ENCODE measurements at places on chromosomes 4 and X.

DNA sequence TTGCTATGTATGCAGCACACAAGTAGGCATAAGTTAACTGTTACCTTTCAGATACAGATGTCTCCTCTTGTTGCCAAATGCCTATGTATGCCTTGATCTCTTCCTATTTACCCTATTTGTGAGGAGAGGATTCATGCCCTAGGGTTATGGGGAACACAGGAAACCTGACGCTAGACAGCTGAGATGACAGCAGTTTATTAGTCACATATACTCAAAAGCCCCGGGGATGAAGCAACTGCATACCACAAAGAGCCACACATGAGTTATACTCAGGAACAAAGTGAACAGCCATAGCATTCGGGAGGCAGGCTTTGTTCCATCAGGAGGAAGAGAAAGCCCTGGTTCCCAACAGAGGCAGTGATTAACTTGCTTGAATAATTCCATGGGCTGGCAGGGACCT lies 1011.7 kb upstream of the PCDH7 start:
- DNase-seq, result no peak

GRCh38 chr4:101291198-101291597 lies 56.1 kb downstream of the PPP3CA start:
- DNase-seq, result no peak

DNA sequence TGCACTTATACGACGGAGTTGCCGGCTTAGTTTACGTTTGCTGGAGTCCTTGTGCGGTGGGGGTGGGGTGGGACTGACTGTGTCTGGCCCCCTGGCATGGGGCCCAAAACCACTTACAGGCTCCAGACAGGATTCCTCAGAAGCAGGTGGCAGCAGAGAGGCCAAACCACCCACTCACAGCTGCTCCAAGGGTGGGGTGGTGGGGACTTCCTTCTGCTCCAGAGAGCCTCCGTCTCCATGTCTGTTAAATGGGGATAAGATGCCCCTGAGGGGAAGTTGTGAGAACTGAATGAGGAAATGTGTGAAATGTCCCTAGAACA lies 36.7 kb downstream of the PSAPL1 start:
- DNase-seq, result no peak

GRCh38 chr4:177323416-177323815 lies 13.7 kb downstream of the NEIL3 start:
- no peak for DNase-seq

DNA sequence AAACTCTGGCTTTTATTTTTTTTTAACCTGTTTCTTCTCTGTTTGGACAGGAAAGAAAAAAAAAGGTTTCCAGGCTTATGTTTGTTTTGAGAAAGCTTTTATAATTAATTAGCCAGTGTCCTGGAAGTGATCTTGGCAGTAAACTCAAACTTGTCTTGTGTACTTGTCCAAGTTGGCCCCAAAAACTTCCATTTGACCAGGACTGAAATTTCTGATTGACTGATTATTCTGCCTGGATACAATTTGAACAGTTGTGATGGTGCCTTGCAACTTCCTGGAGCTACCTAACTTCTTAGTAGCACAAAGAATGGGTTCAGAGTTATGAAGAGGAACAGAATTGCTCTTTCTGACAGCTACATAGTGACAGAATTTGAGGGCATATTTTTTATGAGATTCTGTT lies 62.0 kb downstream of the SLC4A4 start:
- DNase-seq, result no peak

DNA sequence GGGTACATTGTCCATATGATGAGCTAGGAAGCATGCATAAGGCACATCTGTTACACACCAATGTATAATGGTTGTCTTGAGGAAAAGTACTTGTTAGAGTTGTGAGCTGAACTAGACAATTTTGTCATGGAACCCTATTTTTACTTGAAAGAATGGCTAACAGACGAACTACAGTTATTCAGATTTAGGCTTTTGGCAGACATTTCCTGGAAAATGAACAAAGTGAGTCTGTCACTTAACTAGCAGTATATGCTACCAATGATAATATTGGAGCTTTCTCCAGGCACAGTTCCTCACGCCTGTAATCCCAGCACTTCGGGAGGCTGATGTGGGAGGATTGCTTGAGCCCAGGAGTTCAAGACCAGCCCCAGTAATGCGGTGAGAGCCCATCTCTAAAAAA lies 61.9 kb upstream of the SLC25A43 start:
- DNase-seq, result no peak

- DNase-seq, result no peak
Measured at GRCh38 chr4:167100120-167100519, 134.2 kb downstream of the SPOCK3 start.

DNA sequence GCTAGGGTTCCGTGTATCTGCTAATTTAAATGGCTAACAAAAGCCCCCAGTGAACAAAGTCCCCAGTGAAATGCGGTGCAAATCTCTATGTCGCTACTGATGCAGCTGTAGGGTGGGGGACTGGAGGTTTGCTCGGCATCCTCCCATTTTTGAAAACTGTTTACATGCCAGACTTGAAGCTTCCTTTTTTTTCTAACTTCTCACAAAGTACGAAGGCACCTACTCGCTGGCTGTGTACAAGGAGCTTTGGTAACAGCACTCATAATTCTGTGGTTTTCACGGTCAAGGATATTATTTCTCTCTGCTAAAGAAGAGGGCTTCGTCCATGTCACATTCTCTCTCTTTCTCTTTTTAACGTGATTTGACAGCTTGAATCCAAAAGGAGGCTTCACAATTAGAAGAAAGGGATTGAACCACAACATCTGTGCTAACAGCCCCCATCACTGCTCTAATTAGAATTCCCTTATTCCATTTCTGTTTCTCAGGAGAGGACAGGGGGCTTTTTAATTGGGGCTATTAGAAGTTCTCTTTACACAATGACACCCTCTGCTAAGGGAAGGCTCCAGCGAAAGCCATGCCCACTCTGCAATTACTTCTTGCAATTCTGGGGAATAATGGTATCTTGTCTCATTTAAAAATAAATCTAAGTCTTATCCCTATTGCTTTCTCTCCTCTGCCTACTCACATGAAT lies 46.7 kb downstream of the TMEM156 start:
- DNase-seq, result no peak

GRCh38 chr4:184831153-184831552 lies 5.4 kb upstream of the ACSL1 start:
- DNase-seq, result no peak

DNA sequence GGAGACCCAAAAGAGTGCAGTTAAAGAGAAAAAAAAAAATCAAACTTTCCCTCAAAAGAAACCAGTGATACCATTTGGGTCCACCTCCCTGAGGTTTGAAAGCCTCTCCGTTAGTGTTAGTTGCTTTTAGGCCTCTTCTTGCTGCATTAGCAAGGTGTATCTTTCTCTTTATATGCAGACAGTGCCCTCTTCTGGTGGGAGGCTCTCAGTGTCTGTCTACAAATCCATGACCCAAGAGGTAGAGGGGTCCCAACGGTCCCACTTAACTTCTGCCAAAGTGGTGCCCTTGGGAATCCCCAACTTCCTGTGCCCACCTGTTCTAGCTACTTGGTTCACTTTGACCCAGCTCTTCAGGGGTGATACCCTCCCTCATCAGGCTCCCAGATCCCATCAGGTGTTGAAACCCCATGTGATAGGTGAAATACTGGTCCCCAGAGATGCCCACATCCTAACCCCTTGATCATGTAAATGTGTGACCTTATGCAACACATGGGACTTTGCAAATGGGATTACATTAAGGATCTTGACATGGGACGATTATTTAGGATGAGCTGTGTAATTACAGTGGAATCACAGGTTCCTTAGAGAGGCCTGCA lies 63.7 kb upstream of the CD99 start:
- peak; percentile 57 for DNase-seq

DNA sequence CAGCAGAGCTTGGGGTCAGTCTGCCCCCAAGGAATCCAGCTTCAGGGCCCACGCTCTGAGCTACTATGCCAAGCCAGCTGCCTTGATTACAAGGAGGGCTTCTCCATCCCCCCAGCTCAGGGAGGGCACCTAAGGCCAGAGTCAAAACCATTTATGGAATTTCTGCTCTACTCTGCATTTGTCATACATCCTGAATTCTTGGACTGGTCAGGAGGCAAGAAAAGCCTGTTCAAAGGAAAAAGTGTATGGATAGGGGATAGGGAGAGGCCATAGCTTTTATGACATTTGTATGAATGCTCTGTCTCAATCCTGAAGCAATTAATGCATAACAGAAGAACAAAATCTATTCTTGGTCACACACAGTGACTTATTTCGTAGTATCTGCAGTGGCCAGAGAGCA lies 32.2 kb downstream of the EDNRA start:
- no peak for DNase-seq

- no peak for DNase-seq
Measured at GRCh38 chr4:3342182-3342854, 49.5 kb downstream of the RGS12 start.

GRCh38 chrX:10447564-10448214 lies 172.7 kb downstream of the MID1 start:
- DNase-seq, result no peak

GRCh38 chr4:120773641-120774040 lies 148.9 kb downstream of the PRDM5 start:
- no peak for DNase-seq

GRCh38 chr4:122826553-122827257 lies at the start of gene FGF2:
FGF2 (plus strand) TSS chr4:122826831; CDS start chr4:122827175, 344 bp downstream.
- DNase-seq, result peak; percentile 82

DNA sequence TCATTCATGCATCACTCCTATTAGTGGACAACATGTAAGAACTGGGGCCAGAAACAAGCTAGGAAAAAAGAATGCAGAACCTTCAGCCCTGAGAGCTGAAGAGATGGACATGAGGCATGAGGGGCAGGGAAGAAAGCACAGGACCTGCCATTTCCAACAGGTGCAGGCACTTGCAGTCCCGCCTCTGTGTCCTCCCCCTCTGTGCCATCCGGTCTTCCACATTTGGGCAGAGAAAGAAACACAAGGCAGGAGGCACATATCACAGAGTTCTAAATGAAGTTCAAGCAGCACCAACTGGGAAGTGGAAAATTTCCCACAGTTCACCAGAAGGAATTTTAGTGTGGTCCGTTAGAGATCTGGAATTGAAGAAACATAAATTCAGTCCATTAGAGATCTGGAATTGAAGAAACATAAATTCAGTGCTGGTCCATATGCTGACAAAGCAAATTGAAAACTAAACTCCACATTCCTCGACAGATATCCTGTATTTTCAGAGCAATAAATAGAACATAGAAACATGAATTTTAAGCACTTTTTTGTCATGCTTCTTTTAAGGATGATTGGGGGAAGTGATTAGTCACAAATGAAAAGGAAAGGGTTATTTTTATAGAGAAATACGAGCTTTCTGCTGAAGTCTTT lies 57.2 kb upstream of the DAPP1 start:
- DNase-seq, result no peak

- DNase-seq, result no peak
Measured at GRCh38 chrX:69361311-69361845, 142.7 kb upstream of the NALF2 start.

DNA sequence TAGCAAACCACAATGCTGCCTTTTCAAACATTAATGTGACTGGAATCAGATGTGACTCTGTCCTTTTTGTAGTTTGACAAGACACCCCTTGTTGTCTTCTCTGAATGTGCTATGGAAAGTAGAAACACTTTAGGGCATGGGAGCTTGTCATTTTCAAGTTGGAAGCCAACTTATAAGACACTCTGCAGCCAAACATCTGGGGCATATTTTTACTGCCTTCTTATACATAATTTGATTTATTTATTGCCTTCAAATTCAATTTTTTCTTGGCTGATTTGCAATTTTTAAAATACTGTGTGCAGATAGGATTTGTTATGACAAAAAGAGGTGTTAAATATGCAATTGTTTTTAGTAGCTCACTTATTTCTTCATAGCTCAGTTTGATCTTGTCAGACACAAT lies 1002.0 kb upstream of the PCDH7 start:
- no peak for DNase-seq

- DNase-seq, result no peak
Measured at GRCh38 chr4:62543002-62543401, 1342.9 kb downstream of the ADGRL3 start.

GRCh38 chrX:1392376-1393068 lies 609 bp upstream of the SLC25A6 start:
- DNase-seq, result peak; percentile 55

DNA sequence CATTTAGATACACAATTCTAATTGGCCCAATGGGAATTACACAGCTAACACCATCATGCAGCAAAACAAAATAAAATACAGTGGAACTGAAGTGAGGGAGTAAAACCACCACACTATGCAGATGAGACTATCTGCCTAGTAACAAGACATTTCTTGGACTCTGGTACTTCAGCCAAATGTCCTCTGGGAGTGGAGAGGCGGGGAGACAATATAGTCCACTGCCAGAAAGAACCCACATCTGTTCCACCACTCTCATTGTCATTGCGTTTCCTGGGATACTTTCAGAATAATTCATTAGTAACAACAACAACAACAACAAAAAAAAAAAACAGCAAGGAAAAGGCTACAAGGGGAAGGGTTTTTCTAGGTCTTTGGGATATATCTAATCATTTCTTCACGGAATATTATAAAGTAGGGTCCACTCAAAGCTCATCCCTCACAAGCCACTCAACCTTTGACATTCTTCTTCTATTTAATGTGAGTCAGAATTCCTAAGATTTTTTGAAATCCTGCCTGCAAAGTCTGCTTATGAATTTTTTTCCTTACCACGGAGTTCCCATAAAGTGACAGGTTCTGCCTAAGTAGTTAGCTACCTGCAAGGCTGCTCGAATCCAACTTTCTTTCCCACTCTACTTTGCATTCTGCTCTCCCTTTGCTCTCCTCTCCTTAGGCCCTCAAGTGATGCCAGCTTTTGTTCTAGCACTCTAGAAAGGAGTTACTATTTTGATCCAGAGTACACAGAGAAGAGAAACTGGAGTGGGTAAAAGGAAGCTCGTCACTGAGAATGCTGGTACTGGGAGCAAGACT lies 254.6 kb downstream of the CHIC1 start:
- DNase-seq, result no peak

Measured in iPS-NIHi11 (cell line).